ENCODE measurements at places on chromosomes 5 and 9.

GRCh38 chr9:32456564-32456963, 69.4 kb downstream of the RIGI start:
- no peak for DNase-seq

DNA sequence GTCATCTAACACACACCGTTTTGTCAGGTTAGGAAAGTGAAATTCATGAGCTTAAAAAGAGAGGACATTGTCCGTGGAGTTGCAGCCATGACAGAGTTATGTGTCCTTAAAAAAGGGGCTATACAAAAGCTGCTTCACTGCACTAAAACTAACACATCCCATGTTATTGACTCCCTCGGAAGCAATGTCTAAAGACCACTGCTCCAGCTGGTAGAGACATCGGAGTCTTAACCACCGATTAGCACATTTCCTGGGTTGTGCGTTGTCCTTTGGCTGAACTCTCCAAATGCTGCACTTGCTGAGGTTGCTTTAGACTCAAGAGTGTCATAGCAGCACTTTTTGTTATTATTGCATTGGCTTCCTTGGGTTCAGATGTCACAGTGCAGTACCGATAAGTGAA, 128.3 kb upstream of the C9orf72 start:
- no peak for DNase-seq

- no peak for DNase-seq
Measured at GRCh38 chr5:133086366-133086875, 34.6 kb downstream of the HSPA4 start.

DNA sequence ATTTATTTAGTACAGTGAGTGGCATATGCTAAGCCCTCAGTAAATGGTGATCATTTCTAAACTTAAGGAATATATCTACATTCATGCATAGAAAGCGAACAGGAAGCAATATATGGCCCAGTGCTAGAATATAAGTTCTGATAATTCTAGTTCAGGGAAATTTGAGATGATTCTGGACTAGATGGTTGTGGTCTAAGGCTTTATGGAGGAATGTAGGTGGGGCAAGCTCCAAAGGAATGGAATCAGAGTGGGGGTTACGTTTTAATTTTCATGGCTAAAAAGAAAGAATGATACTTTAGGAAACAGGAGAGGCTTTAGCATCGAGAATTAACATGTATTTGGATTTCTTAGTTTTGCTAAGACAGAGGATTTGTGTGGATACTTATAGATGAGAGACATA, 56.1 kb downstream of the MTREX start:
- DNase-seq, result no peak

DNA sequence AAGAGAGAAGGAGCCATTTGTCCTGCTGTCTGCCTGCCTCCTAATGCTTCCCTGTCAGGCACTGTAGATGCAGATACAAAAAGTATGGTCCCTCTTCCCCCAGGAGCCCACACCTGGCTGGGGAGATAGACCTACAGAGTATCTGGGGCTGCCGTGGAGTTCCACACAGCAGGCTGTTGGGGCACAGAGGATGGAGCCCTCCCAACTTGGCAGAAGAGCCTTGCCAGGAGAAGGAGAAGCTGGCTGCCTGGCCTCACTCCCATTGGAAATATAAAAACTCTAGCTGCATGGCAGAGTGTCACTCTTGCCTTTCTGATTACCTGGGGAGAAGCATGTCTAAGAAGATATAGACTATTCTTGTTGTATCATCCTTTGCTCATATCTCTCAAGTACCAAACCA, 160.4 kb downstream of the FSTL4 start:
- no peak for DNase-seq

GRCh38 chr5:9166202-9167112, 379.4 kb downstream of the SEMA5A start:
- no peak for DNase-seq

GRCh38 chr5:179254638-179255271, 90.5 kb downstream of the ADAMTS2 start:
- no peak for DNase-seq

DNA sequence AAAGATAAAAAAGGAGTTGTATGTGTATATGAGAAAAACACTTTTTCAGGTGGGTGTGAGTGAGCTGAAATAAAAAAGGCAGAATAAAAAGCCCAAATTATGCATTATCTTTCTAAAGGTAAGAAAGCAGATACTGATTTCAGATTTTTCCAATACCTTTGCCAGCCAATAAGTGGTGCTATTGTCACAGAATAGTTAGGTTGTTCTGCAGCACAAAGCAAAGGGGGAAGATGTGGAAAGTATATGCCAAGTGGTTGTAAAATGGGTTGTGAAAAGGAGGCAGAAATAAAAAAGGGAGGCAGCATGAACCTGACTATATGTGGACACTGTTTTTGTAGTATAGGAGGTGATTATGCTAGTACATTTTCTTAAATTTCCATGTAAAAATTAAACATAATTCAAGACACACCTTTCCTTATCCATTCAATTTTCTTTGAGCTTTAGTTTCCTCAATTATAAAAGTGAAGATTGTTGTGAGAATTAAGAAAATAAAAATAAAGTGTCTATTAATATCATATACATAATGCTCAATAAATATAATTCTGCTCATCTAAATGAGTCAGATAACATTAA, 106.7 kb downstream of the SMIM15 start:
- no peak for DNase-seq

GRCh38 chr5:116575326-116576052, 866 bp upstream of the SEMA6A start:
- no peak for DNase-seq

DNA sequence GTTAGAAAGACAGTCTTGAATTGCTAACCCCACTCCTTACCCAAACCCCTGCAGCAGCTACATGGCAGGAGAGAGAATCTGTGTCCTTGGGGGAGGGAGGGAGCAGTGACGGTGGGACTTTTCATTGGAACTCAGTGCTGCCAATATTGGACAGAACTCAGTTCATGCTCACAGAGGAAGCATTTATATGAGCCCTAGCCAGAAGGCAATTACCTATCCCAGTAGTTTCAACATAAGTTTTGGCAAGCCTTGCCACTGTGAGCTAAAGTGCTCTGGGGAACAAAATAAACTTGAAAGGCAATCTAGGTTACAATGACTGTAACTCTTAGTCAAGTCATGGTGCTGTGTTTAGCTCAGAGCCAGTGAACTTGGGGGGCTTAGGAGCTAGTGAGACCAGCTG, 1013.4 kb upstream of the COX7C start:
- no peak for DNase-seq

DNA sequence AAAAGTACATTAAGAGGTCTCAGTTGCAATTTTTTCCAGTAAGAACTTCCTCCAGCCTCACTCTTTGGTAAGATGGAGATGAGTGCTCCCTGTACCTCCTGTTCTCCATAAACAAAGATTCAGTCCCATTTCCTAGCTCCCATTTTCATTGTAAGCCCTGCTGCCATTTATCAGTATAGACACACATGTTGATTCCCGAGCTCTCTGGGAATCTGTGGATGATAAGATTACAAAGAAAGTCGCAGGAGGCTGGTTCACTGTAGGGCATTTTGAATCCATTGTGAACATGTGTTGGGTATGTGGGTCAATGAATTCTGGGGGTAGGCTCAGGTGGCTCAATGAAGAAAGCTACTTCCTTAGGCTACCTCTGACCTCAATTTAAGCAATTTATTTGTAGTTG, 36.7 kb downstream of the RGMB start:
- no peak for DNase-seq

DNA sequence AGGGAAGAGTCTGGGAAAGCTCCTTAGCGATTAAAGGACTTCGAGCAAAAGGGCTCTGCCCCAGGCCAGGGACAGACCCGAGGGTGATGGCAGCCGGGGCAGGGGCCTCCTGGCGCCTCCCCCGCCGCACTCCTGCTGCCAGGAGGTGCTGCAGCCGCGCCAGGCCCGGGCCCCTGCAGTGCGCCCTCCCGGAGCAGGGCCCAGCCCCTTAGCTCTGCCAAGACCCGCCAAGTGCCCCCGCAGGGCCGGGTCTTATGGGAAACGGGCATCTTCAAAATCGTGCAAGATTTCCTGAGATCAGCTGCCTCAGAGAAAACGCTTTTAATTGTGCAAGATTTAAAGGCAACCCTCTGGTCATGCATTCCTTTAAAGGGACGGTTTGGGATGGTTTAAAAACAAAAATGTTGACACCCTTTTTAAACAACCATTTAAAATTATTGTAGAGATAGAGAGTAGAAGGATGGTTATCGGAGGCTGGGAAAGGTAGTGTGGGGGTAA, 52.4 kb downstream of the CDC14B start:
- DNase-seq, result no peak

GRCh38 chr5:175712313-175712680, 54.4 kb downstream of the HRH2 start:
- no peak for DNase-seq

DNA sequence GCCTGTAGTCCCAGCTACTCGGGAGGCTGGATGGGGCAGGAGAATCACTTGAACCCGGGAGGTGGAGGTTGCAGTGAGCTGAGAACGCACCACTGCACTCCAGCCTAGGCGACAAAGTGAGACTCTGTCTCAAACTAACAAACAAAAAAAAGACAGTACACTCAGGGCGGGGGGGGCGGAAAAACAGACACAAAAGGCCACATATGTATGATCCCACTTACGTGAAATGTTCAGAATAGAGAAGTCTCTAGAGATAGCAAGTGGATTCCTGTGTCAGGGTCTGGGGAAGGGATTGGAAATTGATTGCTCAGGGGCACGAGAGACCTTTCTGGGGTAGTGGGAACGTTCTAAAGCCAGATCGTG, 9.0 kb upstream of the LCN1 start:
- no peak for DNase-seq

DNA sequence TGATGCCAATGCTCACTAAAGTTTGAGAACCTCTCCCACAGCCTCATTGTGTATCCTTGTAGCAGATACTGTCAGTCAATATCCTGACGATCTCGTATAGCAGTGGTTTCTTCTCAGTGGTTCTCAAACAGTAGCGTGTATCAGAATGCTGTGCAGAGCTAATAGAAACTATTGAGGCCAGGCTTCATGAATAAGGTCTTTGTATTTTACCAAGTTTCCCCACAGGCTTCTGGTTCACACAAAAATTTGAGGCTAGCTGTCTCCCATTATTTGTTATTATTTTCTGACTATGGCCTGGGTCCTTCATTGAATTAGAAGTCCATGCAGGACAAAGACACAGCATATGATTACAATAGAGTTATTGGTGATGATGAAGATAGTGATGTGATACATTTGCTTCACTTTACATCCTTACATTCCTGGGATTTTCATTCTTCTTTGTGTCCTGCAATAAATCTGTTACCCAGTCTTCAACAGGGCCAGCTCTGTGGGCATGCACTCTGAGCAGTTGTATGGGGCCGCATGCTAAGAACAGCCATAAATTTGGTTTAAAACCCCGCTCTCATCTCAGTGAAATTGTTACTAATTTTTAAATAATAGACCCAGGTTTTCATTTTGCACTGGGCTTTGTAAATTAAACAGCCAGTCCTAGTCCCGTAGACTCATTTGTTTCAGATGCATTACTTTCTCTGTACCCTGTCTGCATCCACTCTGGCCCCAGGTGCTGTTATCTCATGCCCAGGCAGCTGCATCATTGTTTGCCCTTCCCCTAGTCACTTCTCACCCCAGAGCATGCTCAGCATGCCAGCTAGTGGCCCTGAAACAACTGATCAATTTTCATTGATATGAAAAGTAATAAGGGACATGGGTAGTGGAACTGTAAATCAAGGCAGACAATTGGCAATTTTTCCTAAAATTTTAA, 199.9 kb upstream of the PIK3R1 start:
- no peak for DNase-seq

DNA sequence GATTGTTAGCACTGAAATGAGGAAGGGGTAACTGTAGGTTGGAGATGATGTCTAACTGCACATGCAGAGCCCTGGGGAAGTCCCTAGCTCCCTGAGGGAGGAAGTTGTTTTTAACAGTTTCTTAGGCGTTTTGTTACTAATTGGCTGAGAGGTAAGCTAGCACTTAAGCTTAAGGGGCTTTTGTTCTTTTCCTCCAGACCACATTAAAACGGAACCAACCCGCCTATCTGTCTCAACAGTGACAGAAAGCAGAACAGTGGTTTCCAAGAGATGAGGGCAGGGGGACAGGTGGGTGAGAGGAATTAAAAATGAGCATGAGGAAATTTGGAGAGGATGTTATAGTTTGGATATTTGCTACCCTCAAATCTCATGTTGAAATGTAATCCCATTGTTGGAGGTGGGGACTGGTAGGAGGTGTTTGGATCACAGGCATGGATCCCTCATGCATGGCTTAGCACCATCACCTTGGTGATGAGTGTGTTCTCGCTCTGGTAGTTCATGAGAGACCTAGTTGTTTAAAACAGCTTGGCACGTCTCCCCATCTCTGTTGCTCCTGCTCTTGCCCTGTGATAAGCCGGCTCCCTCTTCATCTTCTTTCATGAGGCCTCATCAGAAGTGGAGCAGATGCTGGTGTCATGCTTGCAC, 38.9 kb downstream of the LYRM7 start:
- no peak for DNase-seq

DNA sequence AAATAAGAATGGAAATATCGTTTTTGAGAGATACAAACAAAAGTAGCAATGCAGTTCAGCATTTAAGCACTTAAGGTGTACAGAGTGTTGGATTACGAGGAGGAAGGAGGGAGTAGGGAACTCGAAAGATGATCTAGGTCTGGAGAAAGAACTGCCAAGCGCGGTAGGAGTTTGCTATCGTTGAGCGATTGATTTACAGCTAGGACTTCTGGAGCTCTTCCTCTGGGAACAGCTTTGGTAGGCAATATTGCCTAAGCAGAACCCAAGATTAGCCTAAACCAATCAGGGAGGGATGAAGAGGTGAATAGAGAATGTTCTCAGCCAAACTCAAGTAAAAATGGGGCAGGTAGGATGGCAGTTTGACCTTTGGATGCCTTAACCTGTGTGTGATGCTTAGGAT, 965 bp downstream of the CLTA start:
- DNase-seq, result no peak

DNA sequence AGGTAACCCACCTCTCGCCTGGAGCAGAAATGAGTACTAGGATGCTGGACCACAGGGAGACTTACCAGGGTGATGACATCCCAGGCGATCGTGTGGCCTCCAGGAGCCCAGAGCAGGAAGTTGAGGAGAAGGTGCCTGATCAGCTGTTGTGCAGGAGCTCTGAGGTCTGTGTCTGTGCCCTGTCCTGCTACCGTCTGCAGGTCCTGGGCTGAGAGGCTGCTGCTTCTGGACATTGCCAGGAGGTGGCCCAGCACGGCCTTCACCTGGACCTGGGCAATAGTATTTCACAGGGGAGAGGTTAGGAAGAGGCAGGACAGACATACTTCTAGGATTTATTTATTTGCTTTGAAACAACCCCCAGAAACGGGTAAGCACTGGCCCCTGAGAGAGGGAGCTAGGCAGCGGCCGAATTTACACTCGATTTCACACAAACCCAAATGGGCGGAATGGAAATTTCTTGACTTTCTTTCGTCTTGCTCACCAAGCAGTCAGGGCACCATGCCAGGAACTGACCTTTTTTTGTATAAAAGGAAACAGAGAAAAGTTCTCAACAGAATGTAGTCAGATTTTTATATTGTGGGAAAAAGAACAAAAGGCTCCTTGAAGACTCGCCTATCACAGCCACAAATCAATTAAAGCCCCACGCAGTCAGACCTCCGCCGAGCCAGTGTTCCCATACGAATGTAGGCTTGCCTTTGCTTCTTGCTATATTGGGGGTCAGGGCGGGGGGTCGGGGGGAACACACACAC, 210.3 kb downstream of the FANCC start:
- no peak for DNase-seq
